ENCODE measurements at places on chromosomes 2 and 18.
A peak's percentile ranks its signal among the peaks of the same experiment; 100 is the strongest.

DNA sequence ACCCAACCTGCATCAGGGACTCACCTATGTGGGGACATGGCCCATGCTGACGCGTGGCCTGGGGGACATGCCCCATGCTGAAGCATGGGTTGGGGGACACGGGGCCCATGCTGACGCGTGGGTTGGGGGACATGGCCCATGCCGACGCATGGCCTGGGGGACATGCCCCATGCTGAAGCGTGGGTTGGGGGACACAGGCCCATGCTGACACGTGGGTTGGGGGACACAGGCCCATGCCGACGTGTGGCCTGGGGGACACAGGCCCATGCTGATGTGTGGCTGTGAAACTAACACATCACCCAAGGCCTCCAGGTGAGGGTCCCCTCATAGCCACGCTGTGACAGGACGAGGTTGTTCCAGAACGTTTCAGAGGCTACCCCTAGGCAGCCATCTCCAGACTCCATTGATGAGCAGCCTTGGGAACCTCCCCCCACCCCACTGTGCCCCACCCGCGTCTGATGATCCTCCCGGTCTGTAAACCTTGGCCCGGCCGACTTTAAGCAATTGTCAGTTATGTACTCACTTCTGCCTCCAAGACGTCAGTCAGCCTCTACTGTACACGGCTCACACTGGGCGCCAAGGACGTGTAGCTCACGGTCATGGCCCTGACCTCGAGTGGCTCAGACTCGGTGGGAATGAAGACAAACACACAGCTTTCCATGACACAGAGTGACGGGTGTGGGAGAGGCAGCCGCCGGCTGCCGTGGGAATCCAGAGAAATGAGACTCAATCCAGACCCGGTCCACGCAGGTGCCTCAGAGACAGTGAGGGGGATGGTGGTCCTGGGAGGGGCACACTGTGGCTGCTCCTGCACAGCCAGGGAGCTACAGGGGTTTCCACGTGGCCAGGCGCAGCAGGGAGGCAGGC is 50.2 kb upstream of the SLC66A3 start:
- no peak for DNase-seq

DNA sequence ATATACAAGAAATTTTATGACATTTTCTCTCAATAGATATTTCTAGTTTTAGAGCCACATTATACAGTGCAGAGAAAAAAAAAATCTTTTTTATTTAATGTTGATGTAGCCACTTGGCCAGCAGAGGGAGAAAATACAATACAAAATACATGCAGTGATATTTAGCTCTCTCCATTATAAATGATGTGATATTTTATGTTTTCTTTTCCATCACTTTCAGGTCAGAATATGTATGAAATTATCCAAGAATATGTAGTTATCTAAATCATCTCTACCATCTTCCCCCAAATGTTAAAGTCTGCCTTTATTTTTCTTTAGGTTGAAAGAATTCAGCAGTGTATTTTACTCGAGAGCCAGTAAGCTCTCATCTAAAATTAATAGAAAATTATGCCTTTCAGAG is 533.6 kb upstream of the FSHR start:
- no peak for DNase-seq

DNA sequence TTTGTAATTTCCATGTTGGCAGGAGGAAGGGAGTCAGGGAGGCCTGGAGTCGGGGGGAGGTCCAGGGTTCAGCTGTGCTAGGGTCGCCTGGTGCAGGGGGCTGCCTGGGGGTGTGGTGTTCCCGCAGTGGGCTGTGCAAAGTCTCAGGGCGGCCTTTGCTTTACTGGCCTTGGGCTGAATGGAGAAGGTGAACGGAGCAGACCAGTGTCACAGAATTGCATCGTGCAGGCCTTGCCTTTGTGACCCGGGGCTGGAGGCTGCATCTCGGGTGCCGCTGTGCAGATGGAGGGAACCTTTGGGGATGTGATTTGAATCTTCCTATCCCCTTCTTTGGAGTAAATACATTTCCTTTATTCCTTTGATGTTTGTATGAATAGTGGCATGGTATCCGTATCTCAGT is 8.8 kb downstream of the SNTG2 start:
- DNase-seq: no peak

DNA sequence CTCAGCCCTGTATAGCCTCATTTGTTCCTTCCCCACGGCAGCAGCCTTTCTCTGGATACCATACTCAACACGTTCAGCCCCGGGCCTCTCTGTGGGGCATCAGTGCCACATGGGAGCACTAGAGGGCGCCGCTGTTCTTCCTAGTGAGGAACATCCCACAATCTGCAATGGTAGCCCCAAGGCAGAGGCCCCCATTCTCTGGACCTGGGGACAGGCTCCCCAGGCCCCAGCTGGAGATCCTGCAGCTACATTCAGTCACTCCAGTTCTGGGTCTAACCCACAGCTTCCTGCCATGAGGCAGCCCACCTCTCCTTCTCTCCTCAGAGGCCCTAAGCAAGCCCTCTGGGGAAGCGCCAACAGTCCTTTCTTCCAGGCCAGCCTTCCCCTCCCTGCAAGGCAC is 14.2 kb upstream of the SFXN5 start:
- peak; percentile 87 for DNase-seq

DNA sequence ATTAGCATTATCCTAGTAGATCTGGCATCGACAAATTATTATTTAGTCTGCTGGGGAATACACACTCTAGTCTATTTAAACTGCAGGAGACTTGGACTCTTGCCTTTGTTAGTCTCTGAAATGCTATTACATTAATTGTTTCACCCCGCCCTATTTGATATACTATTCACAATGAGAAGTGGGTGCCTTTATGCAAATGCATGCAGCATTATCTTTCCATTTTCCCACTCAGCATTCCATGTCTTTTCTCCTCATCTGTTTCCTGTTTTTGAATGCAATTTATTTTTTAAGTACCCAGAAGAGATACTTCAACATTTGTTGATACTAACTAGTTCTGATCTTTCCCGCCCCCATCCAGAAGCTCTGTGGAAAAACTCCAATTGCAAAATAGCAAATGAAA is 395.3 kb upstream of the NXPH2 start:
- DNase-seq: no peak

DNA sequence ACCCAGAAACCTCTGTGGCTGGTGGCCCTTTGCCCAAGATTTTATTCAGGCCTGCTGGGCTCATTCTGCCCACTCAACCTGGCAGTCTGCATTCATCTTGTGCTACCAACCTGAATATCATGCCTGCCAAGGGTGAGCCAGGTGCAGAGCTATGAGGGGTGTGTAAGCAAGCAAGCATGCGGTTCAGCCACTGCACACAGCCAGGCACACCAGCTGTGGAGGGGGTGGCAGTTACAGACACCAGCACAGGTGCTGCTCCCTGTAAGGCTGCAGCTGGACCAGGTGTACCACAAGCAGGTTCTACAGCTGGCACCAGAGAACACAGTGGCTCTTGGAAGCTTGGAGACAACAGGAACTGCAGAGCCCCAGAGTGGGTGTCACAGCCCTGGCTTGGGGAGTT is 633.2 kb downstream of the FBXO15 start:
- no peak for DNase-seq

Data from ELF-1 (cell line).